Fibroblast of skin of abdomen (primary cell): ENCODE measurements at places on chromosomes 5 and 9.
A peak's percentile ranks its signal among the peaks of the same experiment; 100 is the strongest.

- peak; percentile 14 for DNase-seq
These were observed 66.9 kb downstream of the SYK start for GRCh38 chr9:90868555-90868954.

DNA sequence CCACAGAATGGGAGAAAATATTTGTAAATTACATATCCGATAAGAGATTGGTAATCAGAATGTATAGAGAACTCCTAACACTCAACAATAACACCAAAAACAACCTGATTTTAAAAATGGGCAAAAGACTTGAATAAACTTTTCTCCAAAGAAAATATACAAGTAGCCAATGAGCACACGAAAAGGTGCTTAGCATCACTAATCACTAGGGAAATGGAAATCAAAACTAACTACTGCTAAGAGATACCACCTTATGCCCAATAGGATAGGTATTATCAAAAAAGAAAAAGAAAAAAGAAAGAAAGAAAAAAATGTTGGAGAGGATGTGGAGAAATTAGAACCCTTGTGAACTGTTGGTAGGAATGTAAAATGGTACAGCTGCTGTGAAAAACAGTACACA, 212.1 kb downstream of the TLR4 start:
- DNase-seq: no peak

- no peak for DNase-seq
These were observed 8.3 kb upstream of the NKD2 start for GRCh38 chr5:1000329-1000728.

DNA sequence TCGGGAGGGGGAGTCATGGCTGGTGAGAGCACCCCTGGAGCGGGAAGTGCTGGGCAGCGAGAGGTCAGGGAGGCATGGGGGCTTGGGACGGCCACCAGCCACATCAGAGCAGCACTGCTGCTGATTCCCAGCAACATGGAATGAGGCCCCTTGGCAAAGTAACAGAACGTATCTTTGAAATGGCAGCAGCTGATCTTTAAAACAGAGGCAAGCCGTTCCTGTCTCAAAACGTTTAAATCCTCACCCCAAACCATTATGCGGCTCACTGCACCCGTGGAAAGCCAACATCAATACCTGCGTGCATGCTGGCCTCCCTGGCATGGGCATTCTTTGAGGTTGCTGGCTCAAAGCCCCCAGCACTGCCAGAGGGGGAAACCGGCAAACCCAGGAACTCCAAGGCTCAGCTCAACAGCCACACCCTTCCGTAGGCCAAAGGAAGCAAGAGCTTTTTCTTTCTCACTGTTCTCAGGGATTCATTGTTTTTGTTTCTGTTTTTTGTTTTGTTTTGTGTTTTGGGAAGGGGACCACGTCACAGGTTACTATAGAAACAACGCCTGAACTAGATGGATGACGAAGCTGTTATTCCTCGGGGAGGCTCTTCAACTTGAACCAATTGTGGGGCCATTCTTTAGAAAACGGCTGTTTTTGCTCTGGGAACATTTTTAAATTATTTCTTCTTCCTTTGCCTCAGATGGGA, 28.1 kb upstream of the OBP2B start:
- peak; percentile 4 for DNase-seq

DNA sequence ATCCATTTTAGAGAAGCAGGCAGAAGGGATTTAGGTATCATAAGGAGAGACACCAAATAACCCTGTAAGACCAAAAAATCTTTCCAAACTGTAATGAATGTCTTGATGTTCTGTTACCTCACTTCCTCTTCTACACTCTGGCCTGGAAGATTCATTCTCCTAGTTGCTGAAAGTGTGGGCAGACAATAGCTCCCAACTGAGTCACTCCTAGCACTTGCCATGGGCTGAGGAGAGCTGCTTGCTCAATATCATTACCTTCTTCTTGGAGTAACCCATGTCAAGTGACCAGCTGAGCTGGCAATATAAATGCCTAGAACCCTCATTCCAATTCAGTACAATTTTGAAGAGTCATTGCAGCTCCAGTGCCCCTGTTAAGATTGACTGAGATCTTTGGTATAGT, 1985.5 kb upstream of the CDH6 start:
- DNase-seq: no peak

DNA sequence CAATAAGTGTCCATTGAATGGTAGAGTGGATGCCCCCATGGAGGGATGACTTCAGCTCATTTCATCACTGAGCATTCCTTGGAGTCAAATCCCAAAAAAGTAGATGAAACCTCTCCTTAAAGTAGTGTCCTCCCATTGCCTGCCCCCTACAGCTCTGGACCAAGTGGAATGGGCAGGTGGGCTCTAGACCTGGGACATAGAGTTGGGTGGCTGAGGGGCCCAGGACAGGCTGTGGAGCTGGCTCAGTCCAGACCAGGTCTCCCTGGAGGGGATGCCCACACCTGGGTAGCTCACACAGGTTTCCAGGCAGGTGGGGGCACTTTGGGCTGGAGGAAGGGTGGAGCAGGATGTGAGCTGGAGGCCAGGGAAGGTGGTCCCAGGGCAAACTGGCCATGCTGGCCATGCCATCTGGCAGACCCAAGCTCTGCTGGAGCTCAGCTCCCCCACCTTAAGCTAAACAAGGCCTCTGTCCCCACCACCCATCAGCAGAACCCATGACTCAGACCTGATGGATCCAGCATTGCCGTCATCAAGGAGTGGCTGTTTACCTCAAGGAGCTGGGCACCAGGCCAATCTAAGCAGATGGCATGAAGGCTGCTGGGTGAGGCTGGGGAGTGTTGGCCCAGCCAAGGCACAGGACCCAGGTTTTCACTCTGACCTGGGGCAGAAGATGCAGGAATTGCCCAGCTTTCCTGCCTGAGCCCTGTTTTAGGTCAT, 6.2 kb upstream of the SPINK4 start:
- DNase-seq: peak; percentile 79

- no peak for DNase-seq
These were observed 94.4 kb downstream of the TMEM215 start for GRCh38 chr9:32877639-32878217.

DNA sequence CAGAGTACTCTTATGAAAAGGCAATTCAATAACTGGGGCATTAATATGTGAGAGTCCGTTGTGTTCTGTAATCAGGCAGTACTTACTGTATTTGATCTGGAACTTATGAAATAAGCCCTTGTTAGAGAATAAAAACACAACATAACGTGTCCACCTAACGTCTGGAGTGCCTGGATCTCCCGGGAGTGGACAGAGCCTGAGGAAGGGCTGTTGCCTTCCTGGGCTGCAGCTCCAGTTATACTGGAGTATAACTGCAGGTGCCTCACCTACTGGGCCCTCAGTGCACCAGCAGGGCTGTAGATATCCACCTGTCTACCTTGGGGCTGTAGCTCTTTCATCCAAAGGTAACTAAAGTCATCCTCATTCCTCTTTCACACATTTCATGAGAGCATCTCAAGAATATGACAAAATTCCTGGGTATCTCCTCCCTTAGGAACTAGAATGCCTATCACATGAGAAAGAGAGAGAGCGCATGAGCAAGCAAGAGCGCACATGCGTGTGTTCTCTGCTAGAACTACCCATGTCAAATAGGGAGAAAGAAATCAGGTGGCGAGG, 200.1 kb downstream of the GAPVD1 start:
- DNase-seq: no peak

DNA sequence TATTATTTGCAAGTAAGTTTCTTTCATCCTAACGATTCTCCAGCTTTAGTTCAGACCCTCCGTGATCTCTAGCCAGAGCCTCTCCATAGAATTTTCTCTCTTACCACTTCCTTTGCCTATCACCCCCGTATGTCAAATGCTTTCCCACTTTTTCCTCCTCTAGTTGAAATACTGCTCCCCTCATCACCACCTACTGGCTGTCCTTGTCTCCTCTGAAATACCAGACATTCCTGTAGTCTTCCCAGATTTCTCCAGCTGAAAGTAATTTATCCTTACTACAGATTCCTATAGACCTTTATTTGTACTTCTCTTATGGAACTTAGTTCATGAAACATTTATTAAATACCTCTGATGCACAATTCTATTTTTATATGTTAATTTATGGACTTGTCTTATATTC, 36.0 kb upstream of the GLIPR2 start:
- peak; percentile 95 for DNase-seq

- no peak for DNase-seq
These were observed 52.6 kb downstream of the AP3S1 start for GRCh38 chr5:115894342-115894741.

- DNase-seq: no peak
These were observed 138.1 kb downstream of the YIPF5 start for GRCh38 chr5:144032375-144032774.

DNA sequence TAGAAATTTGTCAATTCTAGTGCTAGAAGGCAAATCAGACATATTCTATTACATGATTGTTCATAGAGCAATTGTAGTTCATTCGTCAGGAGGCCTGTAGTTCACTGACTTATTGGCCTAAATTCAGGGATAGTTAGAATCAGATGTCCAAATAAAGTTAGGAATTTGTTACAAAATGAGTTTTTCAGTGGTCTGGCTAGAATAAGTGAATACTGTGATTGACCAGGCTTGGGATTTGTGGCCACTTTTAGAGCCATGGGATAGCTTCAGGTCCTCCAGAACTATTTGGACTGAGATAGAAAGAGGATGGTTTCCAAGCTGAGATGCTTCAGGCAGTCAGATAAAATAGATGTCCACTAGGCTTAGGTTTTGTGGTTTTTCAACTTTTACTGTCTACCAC, 199.1 kb upstream of the MPDZ start:
- peak; percentile 18 for DNase-seq

GRCh38 chr5:74536658-74537057, 103.9 kb downstream of the ENC1 start:
- DNase-seq: no peak

GRCh38 chr9:33795819-33796218, 458 bp downstream of the PRSS3 start:
- DNase-seq: no peak

- DNase-seq: no peak
These were observed 18.4 kb upstream of the RFK start for GRCh38 chr9:76412638-76413037.

GRCh38 chr9:109913461-109913810, 133.4 kb downstream of the PALM2AKAP2 start:
- DNase-seq: peak; percentile 68

- DNase-seq: peak; percentile 67
These were observed 664.3 kb upstream of the EDIL3 start for GRCh38 chr5:85049020-85049419.

DNA sequence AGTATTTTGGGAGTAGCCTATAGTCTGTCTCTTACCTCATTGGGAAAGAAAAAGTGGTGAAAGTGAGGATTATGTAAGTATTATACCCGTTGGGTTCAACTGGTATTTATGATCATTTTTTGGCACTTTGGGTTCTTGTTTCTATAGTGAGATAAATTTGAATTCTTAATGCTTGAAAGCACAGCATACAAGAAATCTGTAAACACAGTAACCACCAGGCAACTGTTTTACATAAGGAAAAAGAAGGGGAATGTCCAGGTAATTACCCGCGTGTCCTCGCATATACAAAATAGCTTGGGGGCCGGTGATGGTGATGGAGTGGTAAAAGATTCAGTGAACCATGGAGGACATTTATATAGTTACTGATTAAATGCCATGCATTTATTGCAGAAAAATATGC, 60.5 kb downstream of the BASP1 start:
- DNase-seq: no peak

- peak; percentile 69 for DNase-seq
These were observed 134.4 kb downstream of the PTTG1 start for GRCh38 chr5:160555971-160556631.

- peak; percentile 67 for DNase-seq
These were observed 217.0 kb downstream of the PCSK5 start for GRCh38 chr9:76107482-76107881.

DNA sequence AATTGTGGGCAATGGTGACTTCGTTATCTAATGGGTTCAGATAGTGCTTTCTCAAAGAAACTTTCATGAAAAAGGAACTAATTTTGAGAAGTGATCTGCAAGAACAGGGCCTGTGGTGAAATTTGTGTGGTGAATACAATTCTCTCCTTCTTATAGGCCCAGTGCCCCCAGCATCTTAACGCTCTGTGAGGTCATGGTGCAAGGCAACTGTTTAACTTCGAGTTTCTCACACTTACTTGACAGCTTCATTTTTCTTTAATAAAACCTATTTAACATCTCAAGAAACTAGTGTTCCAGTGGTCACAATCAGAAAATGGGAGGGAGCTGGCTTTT, 69.2 kb downstream of the FAM114A2 start:
- no peak for DNase-seq

DNA sequence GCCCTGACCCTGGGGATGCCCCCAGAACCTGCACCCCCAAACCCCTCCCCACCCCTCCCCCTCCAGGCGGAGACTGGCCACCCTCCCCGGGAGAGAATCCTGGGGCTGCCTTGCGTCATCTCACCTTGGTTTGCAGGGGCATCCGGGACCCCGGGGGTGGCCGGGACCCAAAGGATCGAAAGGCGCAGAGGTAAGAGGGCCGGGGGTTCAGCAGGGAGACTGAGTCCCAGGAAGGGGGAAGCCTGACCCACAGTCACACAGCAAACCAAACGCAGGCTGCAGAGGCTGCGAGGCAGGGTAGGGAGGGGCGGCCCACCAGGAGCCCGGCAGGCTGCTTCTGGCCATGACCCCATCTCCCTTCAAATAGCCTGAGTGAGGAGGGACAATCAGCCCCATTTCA, 33.8 kb upstream of the ORM1 start:
- no peak for DNase-seq

GRCh38 chr9:135122316-135122715, 34.8 kb downstream of the OLFM1 start:
- no peak for DNase-seq

DNA sequence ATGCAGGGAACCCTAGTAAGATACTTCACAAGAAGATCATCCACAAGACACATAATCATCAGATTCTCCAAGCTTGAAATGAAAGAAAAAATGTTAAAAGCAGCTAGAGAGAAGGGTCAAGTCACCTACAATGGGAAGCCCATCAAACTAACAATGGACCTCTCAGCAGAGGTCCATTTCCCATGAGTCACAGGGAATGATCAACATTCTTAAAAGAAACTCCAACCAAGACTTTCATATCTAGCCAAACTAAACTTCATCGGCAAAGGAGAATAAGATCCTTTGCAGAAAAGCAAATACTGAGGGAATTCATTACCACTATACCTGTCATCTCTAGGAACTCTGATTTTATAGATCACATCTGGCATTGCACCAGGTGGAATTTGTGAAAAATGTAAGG, 52.9 kb upstream of the SPATA31E1 start:
- no peak for DNase-seq

- no peak for DNase-seq
These were observed 119.9 kb downstream of the ZDHHC21 start for GRCh38 chr9:14573319-14573718.

- no peak for DNase-seq
These were observed 69.6 kb upstream of the ATP10B start for GRCh38 chr5:160921423-160922285.

DNA sequence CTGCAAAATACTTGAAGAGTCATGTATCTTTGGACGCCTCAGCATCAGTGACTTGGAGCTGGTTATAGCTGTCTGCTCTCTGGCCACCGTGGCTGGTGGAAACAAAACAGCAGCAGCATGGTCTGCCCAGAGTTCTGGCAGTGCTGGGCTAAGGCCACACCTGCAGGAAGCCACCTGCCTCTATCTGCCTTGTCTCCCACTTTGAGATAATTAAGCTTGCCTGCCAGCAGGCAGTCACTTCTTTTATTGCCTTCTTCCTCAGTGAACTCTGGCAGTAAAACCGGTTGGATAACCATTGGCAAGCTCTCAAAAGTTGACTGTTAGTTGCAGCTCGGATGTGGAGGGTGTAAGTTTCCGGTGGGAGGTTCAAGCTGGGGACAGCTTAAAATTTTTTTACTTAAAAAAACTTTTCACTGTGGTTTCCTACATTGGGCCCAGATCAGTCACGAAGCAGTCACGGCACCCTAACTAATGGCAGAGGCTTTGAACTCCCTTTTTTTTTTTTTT, 4.9 kb downstream of the SMIM3 start:
- DNase-seq: peak; percentile 92
